Upper lobe of left lung (tissue), 6 donors: ENCODE measurements at places on chromosomes 4 and X. TPM values are rescaled to one million over a fixed set of nuclear protein-coding genes. Genes with fewer than 3 reads are reported as not detected.

Gene THAP6
- 46.1 TPM for total RNA-seq

Gene BRS3
- not detected for total RNA-seq

Gene CXCL1
- total RNA-seq, result 4.3 TPM

Gene FREM3
- 1.5 TPM for total RNA-seq

Gene C4orf51
- not detected for total RNA-seq

Gene FAM9B
- not detected for total RNA-seq

Gene SLC6A14
- 41.5 TPM for total RNA-seq

Gene CT45A3
- not detected for total RNA-seq

Gene GUCY1A1
- 59.9 TPM for total RNA-seq

Gene CENPVL3
- total RNA-seq, result not detected

Gene MTHFD2L
- 23.6 TPM for total RNA-seq

Gene ETDA
- not detected for total RNA-seq

Gene MID2
- total RNA-seq, result 20.5 TPM

Gene JCHAIN
- total RNA-seq, result 12.6 TPM

Gene GIMD1
- total RNA-seq, result not detected
